ENCODE measurements at places on chromosomes 2 and 18.

- DNase-seq, result no peak
Observed at GRCh38 chr18:54769526-54770464, 58.5 kb upstream of the RAB27B start.

- no peak for DNase-seq
Observed at GRCh38 chr2:23448906-23449305, 63.9 kb downstream of the KLHL29 start.

DNA sequence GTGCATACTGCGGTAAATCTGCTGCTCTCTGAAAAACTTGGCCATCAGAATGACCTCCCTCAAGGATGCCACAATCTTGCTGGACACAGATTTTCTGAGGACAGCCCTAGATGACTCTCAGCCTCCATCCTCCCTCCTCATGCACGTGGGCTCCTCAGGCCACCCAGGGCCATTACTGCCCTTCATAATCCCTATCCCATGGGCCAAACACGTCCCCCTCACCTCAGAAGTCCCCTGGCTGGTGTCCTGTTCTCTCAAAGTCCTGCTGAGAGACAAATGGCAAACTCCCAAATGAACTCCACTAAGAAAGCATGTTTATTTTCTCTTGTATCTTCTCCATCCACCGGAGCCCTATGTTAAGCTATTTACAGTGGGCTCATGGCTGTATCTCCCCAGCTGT is 125.7 kb downstream of the MRO start:
- no peak for DNase-seq

DNA sequence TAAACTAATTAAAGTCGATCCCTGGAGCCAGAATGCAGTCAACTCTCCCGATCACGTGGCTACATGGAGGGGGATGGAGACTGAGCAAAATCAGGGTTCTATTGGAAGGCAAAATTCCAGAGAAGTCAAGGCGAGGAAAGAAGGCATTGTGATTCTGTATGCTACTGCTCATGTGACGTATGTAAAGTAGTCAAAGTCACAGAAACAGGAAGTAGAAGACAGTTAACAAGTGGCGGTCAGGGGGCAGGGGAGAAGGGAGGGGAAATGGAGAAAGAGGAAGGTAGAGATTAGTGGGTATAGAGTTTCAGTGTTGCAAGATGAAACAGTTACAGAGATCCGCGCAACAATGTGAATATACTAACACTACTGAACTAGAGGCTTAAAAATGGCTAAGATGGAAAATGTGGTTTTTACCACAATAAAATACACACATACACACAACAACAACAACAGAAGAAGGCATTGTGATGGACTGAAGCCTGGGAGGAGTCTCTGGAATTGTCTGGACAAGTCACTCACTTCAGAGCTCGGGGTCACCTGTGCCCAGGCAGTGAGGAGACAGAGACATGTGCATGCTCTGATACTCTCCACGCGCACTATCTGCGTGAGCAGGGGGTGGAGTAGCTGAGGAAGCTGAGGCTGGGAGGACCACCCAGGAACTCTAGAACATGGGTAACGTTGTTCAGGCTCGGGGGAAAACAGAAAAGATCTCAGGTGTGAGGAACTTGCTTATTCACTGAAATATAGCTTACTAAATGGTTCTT is 89.9 kb upstream of the CDCA7 start:
- no peak for DNase-seq

DNA sequence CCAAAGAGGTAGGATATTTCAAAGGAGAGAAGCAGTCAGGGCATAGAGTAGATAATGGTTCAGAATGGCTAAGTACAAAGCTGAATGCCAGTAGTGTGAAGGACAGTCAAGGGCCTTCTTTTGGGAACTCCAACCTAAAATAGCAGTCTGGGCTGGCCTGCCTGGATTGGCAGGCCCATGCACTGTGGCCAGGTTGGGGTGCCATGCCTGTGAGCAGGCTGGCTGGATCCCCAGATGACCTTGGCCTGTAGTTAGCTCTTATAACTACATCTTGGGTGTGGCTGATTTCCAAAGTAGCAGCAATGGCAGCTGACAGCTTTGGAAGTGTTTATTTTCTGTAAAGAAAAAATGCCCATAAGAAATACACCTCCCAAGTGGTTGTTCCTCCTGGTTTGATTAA is 51.5 kb upstream of the ITGB6 start:
- DNase-seq, result no peak

DNA sequence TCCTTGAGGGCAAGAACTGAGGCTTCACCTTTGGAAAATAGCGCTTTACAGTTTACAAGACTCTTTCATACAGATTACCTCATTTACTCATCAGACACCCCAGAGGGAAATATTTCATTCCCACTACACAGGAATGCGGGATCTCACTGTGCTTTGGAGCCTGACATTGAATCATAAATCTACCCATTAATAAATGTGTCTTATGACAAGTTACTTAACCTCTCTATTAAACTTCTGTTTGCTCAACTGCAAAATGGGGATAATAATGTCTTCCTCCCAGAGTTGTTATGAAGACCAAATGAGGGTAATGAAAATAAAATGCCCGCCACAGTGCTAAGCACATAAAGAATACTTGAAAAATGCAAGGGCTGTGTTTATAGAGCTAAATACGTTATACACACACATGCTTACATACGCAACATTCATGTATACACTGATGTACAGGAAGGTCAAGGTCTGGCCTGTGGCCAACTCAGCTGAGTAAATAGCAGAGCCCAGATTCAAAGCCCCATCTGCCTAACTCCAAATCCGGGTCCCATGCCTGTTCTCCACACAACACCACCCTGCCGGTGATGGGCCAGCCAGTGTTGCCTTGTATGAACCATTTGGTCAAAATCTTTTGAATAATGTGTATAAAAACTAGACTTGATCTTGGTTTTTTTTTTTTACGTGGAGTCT is 77.8 kb upstream of the STPG4 start:
- DNase-seq, result no peak

DNA sequence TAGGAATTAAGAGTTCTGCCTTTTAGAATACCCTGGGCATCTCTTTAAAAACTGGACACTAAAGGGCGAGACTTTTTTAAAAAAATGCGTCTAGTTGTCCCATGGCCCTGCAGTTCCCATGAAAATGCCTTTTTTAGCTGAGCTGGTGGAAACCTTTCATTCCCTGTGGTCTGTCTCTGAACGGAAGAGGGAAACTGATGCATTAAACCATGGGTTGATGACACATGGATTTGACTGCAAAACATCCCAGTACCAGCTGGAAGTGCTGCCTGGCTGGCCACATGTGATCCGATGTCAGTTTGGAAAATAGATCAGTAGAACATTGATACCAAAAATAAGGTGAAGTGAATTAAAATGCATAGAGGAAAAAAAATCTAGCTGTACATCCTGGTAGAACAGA is 129.2 kb downstream of the MYO1B start:
- no peak for DNase-seq

GRCh38 chr18:2654928-2655177 is 673 bp upstream of the SMCHD1 start:
- DNase-seq, result peak; percentile 82

DNA sequence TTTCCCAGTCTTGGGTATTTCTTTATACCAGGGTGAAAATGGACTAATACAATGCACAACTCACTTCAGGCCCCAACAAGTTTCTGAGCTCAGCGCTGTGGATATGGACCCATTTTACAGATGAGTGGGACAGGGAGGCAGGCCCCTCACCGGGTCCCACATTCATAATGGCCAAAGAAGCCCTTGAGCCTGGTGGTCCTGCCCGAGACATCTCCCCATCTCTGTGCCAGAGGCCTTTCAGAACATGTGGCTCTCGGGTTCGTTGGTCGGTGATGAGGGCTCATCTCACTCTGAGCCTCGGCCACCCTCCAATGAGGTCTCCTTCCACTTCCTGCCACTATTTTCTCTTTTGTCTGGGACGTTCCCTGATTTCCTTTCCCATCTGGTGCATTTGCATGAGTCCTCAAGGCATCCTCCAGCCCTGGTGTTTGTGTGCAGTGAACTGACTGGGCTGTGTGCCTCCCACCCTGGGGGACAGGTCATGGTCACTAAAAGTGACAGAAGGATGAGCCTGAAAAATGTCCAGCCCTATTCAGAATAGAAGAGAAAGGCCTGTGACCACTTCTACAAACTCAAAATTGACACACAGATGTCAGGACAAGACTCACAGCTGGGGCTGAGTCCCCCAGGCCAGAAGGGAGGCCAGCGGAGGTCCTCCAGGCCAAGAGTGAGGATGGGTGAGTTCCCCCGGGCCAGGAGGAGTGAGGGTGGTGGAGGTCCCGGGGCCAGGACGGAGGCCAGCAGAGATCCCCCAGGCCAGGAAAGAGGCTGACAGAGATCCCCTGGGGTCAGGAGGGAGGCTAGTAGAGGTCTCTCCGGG is 134.5 kb downstream of the PTGR3 start:
- DNase-seq, result no peak

DNA sequence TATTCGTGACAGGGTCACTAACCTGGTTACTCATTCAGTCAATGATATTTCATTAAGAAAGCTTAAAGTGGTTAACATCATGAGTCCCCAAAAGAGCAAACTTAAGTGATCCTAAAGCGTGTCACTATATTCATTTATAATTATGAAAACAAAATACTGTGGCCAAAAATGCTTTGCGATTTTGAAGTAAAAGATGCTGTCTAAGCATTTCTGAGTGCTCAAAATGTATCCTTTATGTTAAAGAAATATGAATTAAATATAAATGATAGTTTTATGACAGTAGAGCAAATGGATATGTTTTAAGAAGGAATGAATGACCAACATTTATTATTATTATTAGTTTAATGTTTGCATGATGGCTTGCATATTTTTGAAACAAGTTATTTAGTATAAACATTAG is 72.6 kb upstream of the CDC42EP3 start:
- DNase-seq, result no peak

DNA sequence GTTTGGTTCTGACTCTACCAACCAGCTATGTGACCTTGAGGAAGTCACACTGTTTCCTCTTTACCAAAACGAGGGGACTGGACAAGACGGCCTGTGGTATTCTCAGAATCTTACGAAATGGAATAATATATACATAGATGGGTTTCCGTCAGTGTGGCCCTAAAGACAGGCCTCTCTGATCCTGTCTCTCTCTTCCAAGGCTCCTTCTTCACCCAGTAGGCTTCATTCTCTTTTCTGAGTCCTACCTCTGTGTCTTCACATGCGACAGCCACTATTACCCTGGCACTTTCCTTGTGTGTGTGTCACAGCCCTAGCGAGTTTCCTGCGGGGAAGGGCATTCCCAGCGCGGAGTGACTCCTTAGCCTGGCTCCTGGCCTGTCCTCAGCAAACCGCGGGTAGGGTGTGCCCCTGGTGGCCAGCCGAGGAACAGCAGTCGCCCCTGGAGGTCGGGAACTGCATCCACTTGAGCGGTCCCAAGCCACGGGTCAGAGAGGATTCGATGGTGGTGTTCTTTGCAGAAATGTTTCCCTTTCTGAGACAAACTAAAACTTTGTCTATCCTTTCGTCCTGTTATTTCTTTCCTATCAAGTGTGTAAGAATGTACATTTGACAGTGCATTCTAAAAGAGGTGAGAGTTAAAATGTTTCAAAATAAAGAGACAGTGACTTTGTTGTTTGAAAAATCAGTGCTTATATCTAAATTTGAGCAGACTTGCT is 63.3 kb downstream of the RAB31 start:
- peak; percentile 77 for DNase-seq

DNA sequence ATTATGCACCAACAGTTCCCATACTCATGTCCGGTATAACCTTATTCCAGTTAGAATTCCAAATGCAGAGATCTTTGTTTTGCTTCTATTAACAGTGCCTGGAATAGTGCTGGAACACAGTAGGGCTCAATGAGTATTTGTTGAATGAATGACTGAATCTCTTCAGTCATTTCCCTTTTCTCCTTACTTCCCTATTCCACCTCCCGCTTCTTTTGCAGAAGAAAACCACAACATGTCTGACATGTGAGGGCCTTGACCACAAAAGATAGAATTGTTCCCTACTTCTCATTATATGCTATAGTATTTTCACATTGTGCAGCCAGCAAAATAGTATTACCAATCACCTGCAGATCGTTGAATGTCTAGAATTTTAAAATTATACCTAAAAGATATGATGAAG is 19.5 kb upstream of the HNRNPLL start:
- no peak for DNase-seq

DNA sequence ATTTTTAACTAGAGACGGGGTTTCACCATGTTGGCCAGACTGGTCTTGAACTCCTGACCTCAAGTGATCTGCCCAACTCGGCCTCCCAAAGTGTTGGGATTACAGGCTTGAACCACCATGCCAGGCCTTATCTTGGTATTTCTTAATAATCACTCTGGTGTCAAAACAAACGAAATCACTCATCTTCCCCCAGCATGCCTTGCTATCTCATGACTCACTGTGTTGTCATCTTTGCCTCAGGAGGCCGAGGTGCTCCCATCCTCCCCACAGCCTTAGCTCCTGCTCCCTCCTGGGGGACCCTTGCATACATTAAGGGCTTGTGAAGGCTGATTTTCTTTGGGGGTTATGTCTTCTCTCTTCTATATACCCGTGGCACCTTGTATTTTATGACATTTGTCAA is 250.1 kb upstream of the DPP10 start:
- DNase-seq, result no peak

DNA sequence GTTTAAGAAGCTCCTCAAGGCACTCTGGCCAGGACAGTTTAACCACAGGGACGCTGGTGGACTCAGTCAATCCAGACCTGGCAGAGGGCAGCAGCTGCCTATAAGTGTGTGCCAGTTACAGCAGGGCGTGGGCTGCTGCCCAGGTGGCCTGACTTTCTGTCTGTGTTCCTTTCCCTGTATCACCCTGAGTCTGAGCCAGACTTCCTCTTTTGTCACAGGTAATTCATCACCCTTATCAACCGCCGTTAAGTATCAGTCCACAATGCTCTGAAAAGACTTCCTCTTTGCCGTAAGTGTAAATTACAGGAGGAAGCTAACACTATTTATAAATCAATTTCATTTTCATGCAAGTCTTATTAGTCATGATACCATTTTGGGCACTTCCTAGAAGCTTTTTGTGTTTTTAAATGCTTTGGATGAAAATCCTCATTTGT is 7.0 kb downstream of the LPIN1 start:
- peak; percentile 47 for DNase-seq

GRCh38 chr2:162465430-162465829 is 121.5 kb downstream of the GCA start:
- no peak for DNase-seq

DNA sequence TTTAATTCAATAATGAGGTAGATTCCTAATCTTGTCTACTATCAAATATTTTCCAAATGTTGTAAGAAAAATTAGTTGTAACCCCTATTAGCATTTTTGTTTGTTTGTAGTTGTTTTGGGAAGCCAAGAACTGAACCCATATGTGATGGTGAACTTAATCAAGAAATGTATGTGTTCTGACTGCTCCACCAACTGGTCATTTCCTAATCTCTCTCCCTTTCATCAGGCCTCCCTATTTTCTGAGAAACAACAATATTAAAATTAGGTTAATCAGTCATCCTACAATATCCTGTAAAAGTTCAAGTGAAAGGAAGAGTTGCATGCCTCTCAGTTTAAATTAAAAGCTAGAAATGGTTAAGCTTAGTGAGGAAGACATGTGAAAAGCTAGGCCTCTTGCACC is 504.0 kb downstream of the EPHA4 start:
- no peak for DNase-seq

Measured in stimulated activated naive CD8-positive, alpha-beta T cell treated with anti-CD3 and anti-CD28 coated beads, Interleukin-15, Interleukin-2, amounts not matched to agents 100 U/mL and 50 U/mL, for 24 hours (primary cell).